ENCODE measurements at places on chromosomes 3 and 15.

DNA sequence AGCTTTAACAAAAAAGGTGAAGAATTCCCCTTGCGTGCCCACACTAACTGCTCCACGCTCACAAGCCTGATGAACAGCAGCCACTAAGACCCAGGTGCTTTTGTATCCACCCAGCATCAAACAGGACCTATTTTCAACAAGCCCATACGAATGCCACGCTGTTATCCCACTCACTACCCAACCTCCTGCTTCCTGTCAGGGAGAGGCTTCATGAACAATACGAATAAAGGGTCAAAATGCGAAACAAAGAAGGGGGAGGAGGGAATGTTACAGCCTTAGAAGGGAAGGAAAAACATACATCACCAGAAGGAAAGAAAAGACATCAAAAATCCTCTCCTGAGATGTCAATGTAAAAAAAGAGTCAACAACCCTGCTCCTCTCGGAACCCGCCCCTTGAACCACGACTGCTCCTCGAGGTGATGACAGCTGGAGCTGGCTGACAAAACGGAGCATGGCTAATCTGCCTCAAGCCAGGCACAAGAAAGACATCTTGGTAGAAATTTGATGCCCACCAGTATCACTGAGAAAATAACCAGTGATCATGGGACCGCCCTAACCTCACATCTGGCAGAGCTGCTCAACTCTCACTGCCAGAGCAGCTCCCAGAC lies 9.7 kb downstream of the ERC2 start:
- no peak for DNase-seq

GRCh38 chr15:25658560-25658959 lies 204.6 kb downstream of the ATP10A start:
- DNase-seq, result no peak

GRCh38 chr3:134462331-134462941 lies 23.3 kb downstream of the ANAPC13 start:
- no peak for DNase-seq

- DNase-seq, result no peak
These were observed 139.0 kb upstream of the NECTIN3 start for GRCh38 chr3:110932567-110932966.

DNA sequence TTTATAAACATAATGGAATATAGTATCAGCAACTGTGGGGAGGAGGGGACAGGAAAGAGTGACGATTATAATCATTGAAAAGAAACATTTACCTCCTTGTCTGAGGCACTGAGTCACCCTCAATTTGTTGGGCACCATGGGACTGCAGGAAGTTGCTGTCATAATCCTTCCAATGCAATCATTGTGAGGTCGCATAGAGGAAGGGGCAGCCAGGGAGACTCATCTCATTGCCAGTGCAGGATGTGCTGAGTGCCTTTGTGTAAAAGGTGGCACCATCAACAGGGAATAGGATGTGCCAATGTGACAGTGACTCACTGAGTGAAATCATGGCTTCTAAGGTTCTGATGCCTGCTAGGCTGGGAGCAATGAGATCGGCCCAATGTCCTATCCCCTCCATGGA lies 300.4 kb upstream of the ADAMTS9 start:
- DNase-seq, result no peak

DNA sequence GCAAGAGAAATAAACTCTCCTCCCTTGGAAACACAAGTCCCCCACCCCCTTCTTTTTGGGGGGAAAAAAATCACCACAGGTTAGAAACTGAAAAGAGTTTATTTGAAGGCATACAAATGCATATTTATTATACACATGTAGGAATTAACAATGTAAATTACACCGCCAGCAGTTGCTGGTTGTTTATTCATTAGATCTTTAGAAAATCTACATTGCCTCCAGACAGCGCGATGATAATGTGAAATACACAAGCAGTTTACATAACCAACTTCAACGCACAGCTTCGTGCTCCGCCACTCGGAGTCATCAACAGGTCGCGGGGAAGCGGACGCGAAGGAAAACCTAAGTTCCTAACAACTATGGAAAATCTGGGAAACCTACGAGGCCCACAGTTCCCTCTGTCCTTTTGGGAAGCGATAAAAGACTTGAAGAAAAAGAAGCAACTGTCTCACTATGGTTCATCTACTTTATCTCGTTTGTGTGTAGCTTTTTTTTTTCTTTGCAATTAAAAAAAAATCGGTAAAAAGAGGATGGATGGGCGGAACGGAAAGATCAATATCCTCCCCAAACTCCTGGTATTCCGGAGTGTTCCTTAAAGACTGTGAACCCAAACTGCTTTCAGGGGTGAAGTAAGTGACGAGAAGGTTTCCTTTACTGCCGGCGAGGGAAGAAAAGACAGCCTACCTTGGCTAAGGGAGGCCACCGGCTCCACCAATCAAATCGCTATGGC lies 8.4 kb upstream of the FOXB1 start:
- DNase-seq, result no peak

GRCh38 chr15:71496336-71496955 lies 313.9 kb upstream of the NR2E3 start:
- no peak for DNase-seq

- no peak for DNase-seq
These were observed 327.7 kb upstream of the NAALADL2 start for GRCh38 chr3:174531262-174531982.

GRCh38 chr3:81279481-81280379 lies 481.7 kb downstream of the GBE1 start:
- no peak for DNase-seq

DNA sequence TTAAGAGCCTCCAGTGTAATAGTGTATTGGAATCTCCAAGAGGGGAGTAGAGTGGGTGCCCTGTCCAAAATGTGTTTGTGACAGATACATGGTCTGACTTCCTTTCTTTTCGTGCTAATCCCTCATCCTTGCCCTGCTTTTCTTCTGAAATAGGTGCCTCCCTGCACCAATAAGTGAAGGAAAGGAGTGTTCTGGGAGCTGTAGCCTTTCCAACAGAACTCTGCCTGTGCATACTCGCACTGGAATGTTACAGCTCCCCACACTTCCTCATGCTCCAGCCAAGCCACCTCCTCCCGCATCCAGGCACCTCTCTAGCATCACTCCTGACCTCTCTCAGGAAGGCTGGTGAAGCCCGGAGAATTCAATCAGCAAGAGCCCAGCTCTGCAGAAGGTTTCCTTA lies 478.0 kb downstream of the GABRG3 start:
- DNase-seq, result no peak

GRCh38 chr3:65005486-65005885 lies 317.7 kb upstream of the ADAMTS9 start:
- DNase-seq, result no peak

DNA sequence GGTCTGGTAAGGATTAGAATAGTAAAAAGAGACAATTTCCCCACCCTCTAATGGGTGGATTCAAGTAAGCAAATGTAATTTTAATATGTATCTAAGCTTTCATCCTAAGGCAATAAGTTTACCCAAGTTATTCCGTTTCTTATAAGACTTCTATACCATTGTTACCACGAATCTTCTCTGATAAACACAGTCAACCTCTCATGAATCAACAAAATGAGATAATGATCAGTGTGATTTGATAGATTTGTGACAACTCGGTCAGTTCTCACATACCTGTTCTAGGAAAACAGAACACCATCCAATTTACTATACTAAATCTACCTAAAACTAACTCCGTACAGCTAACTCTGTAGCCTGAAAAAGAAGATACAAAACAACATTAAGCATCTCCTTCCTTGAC lies 342.1 kb downstream of the TBL1XR1 start:
- no peak for DNase-seq

DNA sequence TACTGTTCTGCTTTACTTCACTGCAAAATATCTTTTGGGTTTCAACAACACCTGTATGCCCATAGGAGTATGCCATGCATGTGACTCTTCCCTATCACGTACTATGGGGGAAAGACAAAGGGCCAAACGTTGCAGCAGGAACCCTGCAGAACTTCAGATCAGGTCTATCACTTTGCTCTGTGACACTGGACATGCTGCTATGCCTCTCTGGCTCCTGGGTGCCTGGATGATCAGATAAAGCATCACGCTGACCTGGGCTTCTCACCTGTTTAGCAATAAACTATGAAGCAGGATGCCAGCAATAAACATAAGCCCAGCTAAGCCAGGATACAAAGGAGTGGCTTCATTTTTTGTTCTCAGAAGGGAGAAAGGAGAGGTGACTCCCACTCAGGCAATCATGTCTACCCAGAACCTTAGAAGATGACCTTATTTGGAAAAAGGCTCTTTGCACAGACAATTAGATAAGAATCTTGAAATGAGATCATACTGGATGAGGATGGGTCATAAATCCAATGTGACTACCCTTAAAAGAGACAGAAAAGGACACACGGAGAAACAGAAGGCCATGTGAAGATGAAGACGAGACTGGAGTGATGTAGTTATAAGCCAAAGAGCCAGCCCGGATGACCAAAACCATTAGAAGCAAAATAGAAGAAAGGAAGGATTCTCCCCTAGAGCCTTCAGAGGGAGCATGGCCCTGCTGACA lies 19.3 kb downstream of the POMGNT2 start:
- DNase-seq, result no peak

DNA sequence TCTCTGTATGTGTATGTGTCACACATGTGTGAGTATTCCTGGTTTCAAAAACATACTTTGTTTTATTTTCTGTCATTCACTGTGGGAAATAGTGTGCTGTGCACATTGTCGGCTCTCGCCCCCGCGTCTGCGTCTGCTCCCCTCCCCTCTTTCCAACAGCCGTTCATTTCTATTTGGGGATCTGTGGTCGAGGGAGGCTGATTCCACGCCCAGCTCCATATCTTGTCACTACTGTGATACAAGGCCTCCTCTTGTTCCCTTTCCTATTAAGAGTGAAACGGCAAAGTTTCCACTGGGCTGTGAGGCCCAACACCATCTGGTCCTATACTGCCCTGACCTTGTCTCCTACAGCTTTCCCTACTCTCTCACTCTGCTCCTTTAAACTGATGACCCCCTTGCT lies 172.5 kb upstream of the LRIG1 start:
- no peak for DNase-seq

GRCh38 chr3:30924763-30925162 lies 30.3 kb upstream of the GADL1 start:
- DNase-seq, result no peak

GRCh38 chr3:94524102-94524919 lies 461.4 kb downstream of the NSUN3 start:
- peak; percentile 37 for DNase-seq

DNA sequence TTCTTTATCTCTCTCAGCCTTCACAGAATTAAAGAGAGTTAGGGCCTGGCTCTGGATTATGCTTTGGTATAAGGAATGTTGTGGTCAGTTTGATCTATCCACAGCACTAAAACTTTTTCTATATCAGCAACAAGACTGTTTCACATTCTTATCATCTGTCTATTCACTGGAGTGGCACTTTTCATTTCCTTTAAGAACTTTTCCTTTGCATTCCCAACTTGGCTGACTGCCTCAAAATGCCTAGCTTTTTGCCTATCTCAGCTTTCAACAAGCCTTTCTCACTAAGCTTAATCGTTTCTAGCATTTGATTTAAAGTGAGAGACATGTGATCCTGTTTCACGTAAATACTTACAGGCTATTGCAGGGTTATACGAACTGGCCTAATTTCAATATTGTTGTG lies 471.8 kb downstream of the GBE1 start:
- DNase-seq, result no peak

- no peak for DNase-seq
These were observed 97.8 kb upstream of the RPL32 start for GRCh38 chr3:12939137-12939536.

DNA sequence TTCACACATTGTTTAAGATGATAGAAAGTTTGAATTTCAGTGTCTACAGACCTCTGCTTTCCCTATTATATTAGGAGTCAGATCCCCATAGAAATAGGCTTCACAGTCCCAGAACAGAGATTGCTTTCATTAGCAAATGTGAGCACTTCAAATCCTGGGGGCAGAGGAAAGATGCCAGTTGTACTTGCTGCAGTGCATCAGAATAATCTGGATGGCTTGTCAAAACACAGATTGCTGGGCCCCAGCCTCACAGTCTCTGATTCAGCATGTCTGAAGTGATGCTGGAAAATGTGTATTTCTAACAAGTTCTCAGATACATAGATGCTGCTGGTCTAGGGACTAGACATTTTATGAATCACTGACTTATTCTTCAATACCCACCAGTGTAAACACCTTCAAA lies 375.2 kb downstream of the FGF12 start:
- no peak for DNase-seq

- DNase-seq, result peak; percentile 47
These were observed 102.8 kb downstream of the CHSY1 start for GRCh38 chr15:101148881-101149664.

- no peak for DNase-seq
These were observed 8.7 kb downstream of the ADPGK start for GRCh38 chr15:72774696-72775383.

- no peak for DNase-seq
These were observed 95.8 kb downstream of the CHSY1 start for GRCh38 chr15:101156061-101156460.
